Liver (tissue), 10 donors: ENCODE measurements at places on chromosomes 6 and 20. TPM values are rescaled to one million over a fixed set of nuclear protein-coding genes. Genes with fewer than 3 reads are reported as not detected.

GRCh38 chr20:47202733-47203667 is 153.5 kb downstream of the ZMYND8 start:
- DNase-seq: no peak
- H3K27ac ChIP-seq: no peak overlapping the region
- H3K4me3 ChIP-seq: no peak overlapping the region
- H3K27me3 ChIP-seq: no peaks in the 10 kb centered on the region
- H3K36me3 ChIP-seq: no peaks in the 10 kb centered on the region

- H3K4me3 ChIP-seq: no peak overlapping the region
- no peaks in the 10 kb centered on the region for H3K27me3 ChIP-seq
These were observed 324.3 kb downstream of the PRL start for GRCh38 chr6:21972516-21972915.

GRCh38 chr20:39800548-39800947 is 838.4 kb downstream of the DHX35 start:
- no peaks in the 10 kb centered on the region for H3K36me3 ChIP-seq
- no peak for DNase-seq
- H3K27ac ChIP-seq: no peak overlapping the region
- no peak overlapping the region for H3K4me3 ChIP-seq

- no peak overlapping the region for H3K27ac ChIP-seq
- no peak for DNase-seq
- no peaks in the 10 kb centered on the region for H3K36me3 ChIP-seq
- no peak overlapping the region for H3K4me3 ChIP-seq
These were observed 57.1 kb downstream of the KIZ start for GRCh38 chr20:21182832-21183563.

DNA sequence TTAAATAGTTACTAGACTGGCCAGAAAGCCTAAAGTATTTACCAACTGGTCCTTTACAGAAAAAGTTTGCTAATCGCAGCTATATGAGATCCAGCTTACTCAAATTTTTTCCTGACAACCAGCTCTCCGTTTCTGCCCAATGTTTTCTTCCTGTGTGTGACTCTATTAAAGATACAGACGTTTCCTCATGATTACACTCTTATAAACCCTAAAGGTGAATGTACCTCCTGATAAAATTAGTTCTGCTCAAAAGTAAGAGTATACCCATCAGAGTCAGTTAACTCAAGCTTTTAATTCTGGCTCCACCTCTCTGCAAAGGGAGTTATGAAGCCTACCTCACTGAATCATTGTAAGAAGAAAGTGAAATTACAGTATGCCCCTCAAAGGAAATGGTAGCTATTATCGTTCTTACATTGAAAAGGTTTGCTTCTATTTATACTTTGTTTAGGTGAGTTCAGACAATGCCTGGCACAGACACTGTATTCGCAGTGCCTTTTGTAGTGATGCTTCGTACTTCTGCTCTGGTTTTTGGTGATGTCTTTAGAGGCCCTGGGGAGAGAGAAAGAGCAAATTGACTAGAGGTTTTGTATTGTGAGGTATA is 10.2 kb upstream of the MROH8 start:
- peaks cover 12% of the 10 kb centered on the region for H3K4me1 ChIP-seq
- H3K27me3 ChIP-seq: no peaks in the 10 kb centered on the region
- DNase-seq: no peak
- no peak overlapping the region for H3K4me3 ChIP-seq
- H3K36me3 ChIP-seq: peaks cover 11% of the 10 kb centered on the region
- H3K27ac ChIP-seq: no peak overlapping the region

Gene TBXT
- total RNA-seq: not detected

Gene DEFB132
- total RNA-seq: 0.08 TPM
